Testis (tissue), 5 donors: ENCODE measurements at places on chromosomes 4 and X. TPM values are rescaled to one million over a fixed set of nuclear protein-coding genes. Genes with fewer than 3 reads are reported as not detected.

Gene UGT2B7
- 0.31 TPM for total RNA-seq

Gene COL4A6
- 2.4 TPM for total RNA-seq

Gene MAGEA8
- total RNA-seq: 2.0 TPM

Gene MAGIX
- 1.1 TPM for total RNA-seq

Gene IKBKG
- 28.1 TPM for total RNA-seq

Gene DCLK2
- 14.8 TPM for total RNA-seq

Gene FAM47C
- 2.4 TPM for total RNA-seq

Gene USP17L17
- total RNA-seq: not detected

Gene CYLC1
- total RNA-seq: 5.3 TPM

Gene LEF1
- 35.0 TPM for total RNA-seq

Gene AFM
- not detected for total RNA-seq

Gene TXK
- 3.6 TPM for total RNA-seq

Gene SLC10A6
- total RNA-seq: 1.5 TPM

Gene RHOXF1
- total RNA-seq: 48.7 TPM

Gene DIPK2B
- total RNA-seq: 5.8 TPM

Gene HPF1
- total RNA-seq: 16.8 TPM

Gene ESX1
- total RNA-seq: 46.2 TPM

Gene CLDN34
- total RNA-seq: 4.3 TPM

Gene UGT2A1
- total RNA-seq: not detected

Gene TSPAN7
- 5.7 TPM for total RNA-seq

Gene STOX2
- 17.7 TPM for total RNA-seq

Gene GSX2
- total RNA-seq: 1.8 TPM

Gene PPP4R3C
- 2.7 TPM for total RNA-seq

Gene NPY2R
- 3.3 TPM for total RNA-seq

Gene GPR82
- total RNA-seq: 0.31 TPM

Gene EPGN
- total RNA-seq: 0.25 TPM

Gene ATP8A1
- total RNA-seq: 32.5 TPM

Gene GUCY1A1
- 4.6 TPM for total RNA-seq

Gene GRIA3
- total RNA-seq: 2.4 TPM

Gene CCDC120
- total RNA-seq: 11.2 TPM

Gene ELOVL6
- 1.5 TPM for total RNA-seq

Gene MID1
- 34.6 TPM for total RNA-seq

Gene DAPP1
- 0.50 TPM for total RNA-seq

Gene COL25A1
- total RNA-seq: 19.2 TPM

Gene ACTRT1
- 2.1 TPM for total RNA-seq
